ENCODE measurements at places on chromosomes 4 and X. TPM values are rescaled to one million over a fixed set of nuclear protein-coding genes. Genes with fewer than 3 reads are reported as not detected.

BST1 gene
- 3.5 TPM for total RNA-seq

F8A2 gene
- total RNA-seq = not detected

BEX1 gene
- total RNA-seq = 60.6 TPM

DNA sequence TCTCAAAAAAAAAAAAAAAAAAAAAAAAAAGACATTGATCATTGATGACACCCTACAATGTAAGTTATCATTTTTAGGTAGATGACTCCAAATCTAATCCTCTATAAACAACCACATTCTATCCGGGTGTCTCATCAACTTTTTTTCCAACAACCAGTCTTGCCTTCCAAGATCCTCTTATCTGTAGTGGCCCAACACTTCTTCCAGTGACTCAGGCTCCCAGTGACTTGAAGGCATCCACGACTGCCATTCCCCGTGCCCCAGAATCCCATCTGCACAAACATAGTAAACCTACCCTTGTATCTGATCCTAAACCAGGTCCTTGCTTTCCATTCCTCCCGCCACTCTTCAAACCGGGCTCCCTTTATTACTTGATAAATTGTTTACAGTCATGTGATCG lies 15.6 kb upstream of the TSPAN5 start:
- no peak for DNase-seq

GRCh38 chrX:107894038-107894437 lies 68.4 kb downstream of the MID2 start:
- DNase-seq = peak; percentile 59

TRMT10A gene
- total RNA-seq = 17.9 TPM

MAGEH1 gene
- total RNA-seq = 76.6 TPM

DNA sequence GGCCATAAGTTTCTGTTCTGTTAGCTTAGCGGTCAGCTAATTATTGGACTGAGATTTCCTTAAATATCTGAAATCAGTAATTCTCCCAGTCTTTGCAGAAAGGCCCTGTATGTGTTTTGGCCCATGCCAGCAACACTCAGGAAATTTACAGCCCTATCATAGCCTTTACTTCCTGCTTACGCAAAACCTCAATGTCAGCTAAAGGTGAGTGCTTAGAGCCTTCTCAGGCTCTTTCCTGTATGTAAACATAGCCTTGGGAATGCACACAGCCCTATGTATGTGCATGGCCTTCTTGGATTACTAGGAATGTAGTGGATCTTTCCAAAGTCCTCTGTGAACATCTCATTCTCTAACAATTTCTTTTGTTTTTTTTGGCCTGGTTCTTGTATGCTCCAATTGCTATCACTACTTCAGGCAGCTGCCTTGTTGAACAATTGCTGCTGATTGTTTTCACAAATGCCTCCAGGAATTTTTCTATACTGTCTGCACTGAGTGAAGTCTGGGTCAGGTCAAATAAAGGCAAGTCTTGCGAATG lies 200.0 kb downstream of the PPP1R2C start:
- DNase-seq = peak; percentile 53

- no peak for DNase-seq
These were observed 3.3 kb downstream of the STK32B start for GRCh38 chr4:5054532-5054931.

DNA sequence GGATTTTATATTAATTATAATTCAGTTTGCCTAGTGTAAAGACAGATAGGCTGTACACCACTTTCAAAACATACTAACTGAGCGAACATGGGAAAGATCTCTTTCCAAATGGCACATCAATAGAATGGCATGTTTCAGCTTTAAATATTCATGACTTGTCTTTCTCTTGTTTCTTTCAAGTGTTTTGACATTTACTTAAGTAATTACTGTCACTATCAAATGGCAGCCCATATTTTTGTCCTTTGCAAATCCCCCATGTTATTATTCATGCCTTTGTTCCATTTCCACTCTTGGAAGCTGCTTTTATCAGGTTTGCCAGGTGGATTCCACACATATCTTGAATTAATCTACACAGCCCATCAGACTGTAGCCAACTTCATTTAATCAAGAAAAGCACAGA lies 89.2 kb upstream of the GLRA2 start:
- no peak for DNase-seq

GRCh38 chr4:186642998-186643397 lies 80.7 kb downstream of the FAT1 start:
- no peak for DNase-seq

GRCh38 chr4:82043081-82043808 lies 330.5 kb downstream of the HNRNPD start:
- DNase-seq = peak; percentile 79

- DNase-seq = no peak
These were observed 131.4 kb downstream of the GBA3 start for GRCh38 chr4:22824091-22824490.

SPANXN4 gene
- not detected for total RNA-seq

DNA sequence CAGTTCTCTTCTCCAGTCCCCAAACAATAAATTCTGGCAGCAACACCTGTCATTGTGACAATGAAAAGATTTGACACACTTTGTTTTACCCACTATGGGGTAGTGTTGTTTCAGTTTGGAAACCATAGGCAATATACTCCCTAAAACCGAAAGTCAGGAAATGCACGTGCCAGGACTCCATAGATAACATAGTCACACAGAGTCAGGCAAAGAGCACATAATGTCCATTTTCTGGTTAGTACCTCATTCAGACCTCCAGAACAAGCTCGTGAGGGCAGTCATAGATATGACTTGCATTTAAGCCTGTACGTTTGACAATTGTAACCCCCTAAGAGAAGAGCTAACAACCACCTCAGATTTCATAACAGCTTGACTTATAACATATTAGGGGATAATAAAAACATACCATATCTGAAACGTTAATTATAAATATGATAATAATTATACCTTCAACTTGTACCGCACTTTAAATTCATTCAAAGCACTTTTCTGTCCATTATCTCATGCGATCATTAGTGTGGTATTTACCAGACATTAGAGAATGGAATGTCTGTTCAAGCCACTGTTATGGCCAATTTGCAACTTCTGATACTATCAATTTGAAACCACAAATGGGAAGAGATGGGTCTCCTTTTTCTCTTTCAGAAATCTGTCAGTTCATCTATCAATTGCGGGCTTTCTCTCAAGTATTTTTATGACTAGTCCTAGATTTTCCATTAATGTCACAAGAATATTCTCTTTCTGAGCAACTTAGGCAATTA lies 147.4 kb downstream of the LDB2 start:
- DNase-seq = no peak

GRCh38 chrX:29911673-29912072 lies 303.7 kb upstream of the MAGEB2 start:
- no peak for DNase-seq

GRCh38 chr4:18627447-18628005 lies 606.0 kb upstream of the LCORL start:
- no peak for DNase-seq

DNA sequence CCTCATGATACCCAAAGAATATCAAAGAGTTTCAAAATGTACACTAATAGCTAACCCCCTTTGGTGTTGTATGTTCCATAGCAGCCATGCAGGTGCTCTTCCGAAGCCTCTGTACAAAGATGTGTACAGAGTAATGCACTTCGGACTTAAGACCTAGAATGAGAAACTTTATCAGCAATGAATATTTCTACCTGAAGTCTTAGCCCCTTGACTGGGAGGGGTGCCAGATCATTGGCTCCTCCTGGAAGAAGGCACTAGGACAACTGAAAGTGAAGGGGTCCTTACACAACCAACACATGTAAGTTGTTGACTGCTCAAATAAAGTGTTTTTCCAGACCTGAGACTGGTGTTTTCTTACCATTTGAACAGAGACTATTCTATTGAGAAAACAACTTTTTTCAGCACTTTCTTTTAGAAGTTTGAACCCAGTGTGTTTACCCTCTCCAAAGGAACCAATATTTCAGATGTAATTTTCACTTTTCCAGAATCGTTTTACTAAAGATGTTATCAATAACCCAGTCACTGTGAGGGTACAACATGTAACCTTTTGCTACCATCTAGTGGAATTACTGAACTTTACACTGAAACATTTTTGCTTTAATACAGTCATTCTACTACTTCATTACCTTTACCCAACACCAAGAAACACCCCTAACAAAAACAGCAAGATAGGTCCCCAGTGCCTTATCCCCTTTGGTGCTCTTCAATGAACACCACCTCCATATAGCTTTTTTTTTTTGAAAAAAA lies 33.3 kb upstream of the PRDX4 start:
- DNase-seq = peak; percentile 26

GRCh38 chr4:155667222-155667567 lies 547 bp downstream of the GUCY1A1 start:
- peak; percentile 55 for DNase-seq

XK gene
- total RNA-seq = 2.9 TPM

DNA sequence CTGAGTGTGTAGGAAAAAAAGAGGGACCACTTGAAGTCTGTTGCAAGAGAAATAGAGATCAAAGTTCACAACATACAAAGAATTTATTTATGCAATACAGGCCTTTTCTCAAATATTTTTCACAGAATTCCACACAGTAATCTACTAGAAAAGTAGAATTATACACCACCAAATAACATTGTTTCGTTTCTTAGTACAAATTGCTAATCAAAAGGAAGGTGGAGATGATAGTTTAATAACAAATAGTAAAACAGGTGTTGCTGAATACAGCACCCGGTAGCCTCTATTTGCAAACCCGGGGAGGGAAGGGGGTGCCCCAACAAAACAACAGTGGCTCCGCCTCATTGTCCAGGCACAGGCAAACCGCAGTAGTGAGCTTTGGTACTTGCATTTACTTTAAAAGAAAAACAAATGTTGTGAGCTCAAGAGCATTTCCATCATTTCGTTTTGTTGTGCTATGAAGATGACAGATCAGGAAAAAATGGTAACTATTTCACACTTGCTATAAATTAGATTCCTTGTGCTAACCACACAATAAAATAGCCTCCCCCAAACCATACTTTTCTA lies 186.4 kb downstream of the DCLK2 start:
- no peak for DNase-seq

DNA sequence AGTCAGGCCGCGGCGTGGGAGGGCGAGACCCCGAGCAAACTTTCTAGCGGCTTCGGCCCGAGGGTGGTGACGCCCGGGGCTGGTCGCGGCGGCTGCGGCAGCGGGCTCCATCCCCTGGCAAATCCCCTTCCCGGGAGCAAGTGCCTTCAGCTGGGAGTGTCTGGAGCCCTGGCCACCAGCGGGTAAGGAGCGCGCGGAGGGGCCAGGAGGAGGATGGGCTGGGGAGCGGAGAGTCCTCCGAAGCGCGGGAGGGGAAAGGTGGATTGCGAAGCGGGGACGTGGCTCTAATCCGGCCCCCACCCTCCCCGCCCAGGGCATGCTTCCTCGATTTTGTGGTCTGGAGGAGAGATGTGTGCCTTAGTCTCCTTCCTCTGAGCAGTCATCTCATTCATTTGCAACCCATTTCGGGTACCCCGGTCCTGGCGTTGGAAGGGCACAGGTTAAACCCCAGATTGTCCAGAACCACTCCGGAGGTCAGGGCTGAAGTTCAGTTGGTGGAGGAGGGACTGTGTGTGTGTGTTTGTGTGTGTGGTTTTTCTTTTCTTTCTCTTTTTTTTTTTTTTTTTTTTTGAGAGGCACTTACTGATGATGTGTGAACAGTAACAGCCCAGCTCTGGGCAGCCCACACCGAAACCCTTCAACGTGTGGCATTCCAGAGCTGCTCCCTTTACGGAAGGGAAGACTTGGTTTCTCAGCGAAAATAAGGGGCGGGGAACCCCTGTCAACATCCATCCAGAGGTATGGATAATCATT lies 516 bp downstream of the SGMS2 start:
- DNase-seq = peak; percentile 72

SAGE1 gene
- total RNA-seq = not detected

DNA sequence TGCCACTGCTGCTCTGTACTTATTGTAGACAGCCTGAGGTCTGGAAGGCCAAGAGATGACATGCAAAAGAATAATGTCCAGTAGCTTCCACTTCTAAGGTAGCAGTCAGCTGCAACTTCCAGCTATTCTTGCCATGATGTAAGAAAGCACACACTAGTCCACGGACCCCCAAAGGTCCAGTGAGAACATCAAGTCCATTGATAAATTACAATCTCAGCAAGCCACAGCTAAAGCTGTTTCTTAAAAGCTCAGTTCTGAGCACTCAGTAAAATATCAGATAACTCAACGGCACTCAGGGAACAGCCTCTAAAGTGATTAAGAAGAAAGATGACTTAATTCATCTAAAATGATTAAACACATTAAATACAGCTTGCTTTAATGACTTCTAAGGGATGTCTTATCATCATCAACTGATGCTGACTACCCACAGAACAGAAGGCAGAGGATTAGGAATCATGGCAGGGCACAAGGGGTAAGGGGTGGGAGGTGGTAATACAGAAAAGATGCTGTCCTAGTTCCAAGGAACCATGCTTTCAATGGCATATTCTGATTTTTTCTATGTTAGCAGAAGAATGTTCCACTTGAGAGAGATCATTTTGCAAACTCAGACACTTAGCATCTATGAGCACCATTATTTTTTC lies 99.1 kb upstream of the CBR4 start:
- DNase-seq = no peak

GRCh38 chrX:124010157-124010556 lies 48.7 kb downstream of the STAG2 start:
- DNase-seq = no peak

PRPS2 gene
- 60.8 TPM for total RNA-seq

THOC2 gene
- total RNA-seq = 95.6 TPM

DNA sequence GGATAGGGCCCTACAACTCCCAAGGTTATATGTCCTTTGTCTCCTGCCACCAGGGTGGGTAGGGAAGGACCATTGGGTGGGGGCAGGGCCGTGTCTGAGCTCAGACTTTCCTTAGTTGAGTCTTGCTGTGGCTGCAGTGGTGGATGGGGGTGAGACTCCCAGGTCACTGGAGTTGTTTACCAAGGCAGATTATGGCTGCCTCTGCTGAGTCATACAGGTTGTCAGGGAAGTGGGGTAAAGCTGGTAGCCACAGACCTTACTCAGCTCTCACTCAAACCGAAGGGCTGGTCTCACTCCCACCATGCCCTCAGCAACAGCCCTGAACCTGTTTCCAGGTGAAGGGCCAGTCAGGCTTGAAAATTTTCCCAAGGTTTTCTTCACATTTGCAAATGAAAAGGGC lies 58.8 kb upstream of the FAAH2 start:
- DNase-seq = peak; percentile 12

TEX13B gene
- not detected for total RNA-seq

GRCh38 chr4:80713409-80713808 lies 317.1 kb upstream of the BMP3 start:
- no peak for DNase-seq
